ENCODE measurements at places on chromosomes 12 and 14. TPM values are rescaled to one million over a fixed set of nuclear protein-coding genes. Genes with fewer than 3 reads are reported as not detected.
A peak's percentile ranks its signal among the peaks of the same experiment; 100 is the strongest.

Gene HOXC12
- not detected for total RNA-seq

Gene HOXC13
- not detected for total RNA-seq

Gene CLEC9A
- total RNA-seq: 0.39 TPM

Gene ARHGEF40
- 40.8 TPM for total RNA-seq

Gene RBP5
- 2.0 TPM for total RNA-seq

Gene CLBA1
- 4.2 TPM for total RNA-seq

Gene FBXO34
- 76.2 TPM for total RNA-seq

Gene PUS7L
- total RNA-seq: 15.2 TPM

Gene STAC3
- total RNA-seq: 2.0 TPM

Gene CYP46A1
- 0.45 TPM for total RNA-seq

DNA sequence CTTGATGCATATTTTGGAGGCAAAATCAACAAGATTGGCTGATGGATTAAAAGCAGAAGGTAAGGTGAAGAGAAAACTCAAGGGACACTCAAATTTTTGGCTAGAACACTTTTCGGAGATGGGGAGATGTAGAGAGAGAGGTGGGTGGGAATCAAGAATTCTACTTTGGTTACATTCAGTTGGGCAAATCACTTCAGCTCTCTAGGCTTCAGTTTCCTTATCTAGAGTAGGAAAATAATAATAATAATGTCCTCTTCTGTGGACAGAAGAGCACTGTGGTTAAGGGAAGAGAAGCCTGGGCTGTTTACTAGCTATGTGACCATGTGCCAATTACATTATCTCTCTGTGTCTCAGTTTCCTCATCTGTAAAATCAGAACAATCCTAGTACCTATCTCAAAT is 23.4 kb upstream of the DHRS2 start:
- DNase-seq: no peak

GRCh38 chr12:59027199-59027598 is 106.9 kb upstream of the LRIG3 start:
- DNase-seq: no peak

GRCh38 chr14:68924186-68925158 is 54.6 kb downstream of the ACTN1 start:
- no peak for DNase-seq

- DNase-seq: peak; percentile 88
These were observed 815 bp downstream of the C1RL start for GRCh38 chr12:7108003-7108795.

DNA sequence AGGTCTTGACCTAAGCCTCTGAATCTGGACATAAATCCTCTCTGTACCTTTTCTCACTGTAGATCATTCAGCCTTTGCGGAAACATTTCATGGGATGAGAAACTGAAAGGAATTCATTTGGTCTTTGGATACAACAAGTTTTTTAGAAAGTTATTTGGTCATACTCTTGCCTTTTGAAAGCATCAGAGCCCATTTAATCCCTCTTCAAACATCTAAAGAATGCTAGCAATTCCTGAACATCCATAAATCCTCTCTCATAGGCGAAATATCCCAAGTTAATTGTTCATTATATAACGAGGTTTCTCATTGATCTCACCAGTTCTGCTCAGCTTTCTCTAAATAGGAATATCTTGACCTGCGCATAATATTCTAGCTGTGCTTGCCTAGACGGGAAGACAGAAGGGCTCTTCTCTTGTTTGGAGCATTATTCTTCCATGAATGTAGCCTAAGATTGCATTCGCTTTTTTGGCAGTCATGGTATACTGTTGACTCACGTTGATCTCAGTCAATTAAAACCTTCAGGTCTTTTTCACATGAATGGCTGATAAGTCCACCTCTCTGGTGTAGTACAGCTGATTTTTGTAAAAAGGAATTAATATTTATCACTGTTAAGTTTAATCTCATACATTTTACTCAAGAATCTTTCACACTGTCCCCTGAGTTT is 24.1 kb downstream of the NTN4 start:
- DNase-seq: no peak

- no peak for DNase-seq
These were observed 11.7 kb downstream of the SSH1 start for GRCh38 chr12:108845696-108846095.

DNA sequence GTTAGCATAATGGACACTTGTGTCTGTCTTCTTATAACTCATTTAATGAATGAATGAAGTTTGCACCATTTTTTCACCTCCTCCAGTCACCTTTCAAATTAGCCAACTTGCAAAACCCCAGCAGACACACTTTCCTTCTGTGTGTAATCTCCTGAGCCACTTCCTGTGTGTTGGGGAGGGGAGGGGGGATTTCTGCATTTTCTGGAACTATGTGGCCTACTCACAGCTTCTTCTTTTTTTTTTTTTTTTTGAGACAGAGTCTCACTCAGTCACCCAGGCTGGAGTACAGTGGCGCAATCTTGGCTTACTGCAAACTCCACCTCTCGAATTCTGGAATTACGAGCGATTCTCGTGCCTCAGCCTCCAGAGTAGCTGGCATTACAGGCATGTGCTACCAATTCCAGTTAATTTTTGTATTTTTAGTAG is 4.1 kb upstream of the SERPINA1 start:
- DNase-seq: no peak

DNA sequence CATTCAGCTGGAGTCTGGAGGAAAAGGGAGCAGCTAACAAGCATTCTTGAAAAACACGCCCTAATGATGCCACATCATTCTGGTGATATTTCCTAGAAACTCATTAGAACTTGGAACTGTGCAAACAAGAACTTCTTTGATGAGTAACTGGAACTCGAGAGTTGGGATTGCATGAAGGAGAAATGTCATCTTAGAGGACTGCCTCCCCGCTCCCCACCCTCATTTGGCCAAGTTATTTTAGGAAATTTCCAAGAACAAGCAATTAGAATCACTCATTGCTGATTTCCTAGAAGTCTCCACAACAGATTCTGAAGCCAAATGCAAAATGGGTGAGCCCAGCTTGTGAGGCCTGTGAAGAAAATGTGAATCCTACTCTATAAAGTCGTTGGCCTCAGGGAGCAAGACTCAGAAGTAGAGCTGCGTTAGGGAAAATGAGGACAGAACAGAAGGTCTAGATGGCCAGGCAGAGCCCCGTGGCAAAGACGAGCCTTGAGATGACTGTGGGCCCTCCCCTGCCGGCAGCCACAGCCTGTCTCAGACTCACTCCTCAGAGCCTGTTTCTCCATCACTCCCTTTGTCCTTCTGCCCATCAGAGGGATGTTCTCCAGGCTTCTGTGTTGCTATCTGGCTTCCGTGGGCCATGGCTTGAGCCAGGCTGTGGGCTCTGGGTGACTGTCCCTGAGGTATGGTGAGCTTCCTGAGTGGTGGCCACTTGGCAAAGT is 38.4 kb downstream of the RTL1 start:
- no peak for DNase-seq

DNA sequence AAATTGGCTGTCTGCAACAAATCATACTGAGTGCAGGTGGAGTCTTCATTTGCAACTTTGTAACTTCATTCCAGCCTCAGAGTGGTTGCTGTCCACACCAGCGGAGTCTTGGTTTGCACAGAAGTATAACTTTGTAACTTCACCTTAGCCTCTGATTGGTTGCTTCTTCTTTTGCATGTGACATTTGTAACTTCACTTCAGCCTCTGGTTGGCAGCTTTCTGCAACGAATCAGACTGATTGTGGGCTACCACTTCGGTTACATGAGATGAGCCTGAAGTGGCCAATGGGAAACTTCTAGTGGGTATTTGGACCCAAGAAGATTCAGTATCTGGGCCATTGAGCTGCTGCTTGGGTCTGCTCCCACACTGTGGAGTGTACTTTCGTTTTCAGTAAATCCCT is 17.8 kb downstream of the RASSF8 start:
- DNase-seq: no peak

DNA sequence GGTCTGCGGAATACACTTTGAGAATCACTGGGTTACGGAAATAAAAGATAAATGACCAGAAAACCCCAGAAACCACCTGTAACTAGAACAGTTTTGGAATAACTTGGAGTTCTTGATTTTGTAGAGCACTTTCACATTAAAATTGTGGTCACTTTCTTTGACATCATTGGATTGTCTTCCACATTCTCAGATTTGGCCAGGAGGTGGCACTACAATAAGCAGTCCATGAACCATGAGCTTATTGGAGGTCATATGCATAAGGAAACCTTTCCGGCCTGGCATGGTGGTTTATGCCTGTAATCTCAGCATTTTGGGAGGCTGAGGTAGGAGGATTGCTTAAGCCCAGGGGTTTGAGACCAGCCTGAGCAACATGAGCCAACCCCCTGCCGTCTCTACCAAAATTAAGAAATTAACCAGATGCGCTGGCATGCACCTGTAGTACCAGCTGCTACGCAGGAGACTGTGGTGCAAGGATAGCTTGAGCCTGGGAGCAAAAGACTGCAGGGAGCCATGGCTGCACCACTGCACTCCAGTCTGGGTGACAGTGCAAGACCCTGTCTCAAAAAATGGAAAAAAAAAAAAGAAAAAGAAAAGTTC is 107.7 kb upstream of the CAND1 start:
- peak; percentile 24 for DNase-seq

DNA sequence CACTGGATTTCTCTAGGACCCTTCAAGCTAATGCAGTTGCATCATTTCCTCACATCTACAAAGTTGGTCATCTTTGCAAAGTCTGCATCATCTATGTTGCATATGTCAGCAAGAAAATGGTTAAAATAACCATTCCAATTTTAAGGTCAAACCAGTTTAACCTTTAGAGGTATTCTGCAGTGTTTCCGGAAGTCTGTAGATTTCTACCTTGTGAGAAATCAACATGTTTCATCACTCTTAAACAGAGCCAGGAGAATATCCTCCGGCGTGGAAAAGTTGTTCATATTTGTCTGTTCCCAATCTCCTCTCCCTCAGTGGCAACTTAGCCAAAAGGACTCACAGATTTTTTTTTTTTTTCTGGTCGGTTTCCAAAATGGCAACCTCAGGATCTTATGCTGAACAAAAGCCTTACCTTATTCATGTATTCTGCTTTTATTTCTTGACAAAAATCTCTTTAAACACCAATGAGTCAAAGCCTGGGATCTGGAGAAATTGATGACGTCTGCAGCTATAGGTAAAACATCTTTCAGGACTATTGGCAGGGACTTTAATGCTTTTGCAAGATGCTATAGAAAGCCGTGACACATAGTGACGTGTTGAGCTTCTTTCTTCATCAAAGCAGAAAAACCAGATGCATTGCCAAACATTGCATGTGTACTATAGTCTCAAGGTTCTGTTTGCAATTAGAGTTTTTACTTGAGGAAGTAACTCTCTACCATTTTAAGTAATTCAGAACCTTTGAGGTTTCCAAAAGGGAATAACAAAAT is 16.0 kb upstream of the CDK17 start:
- DNase-seq: no peak

DNA sequence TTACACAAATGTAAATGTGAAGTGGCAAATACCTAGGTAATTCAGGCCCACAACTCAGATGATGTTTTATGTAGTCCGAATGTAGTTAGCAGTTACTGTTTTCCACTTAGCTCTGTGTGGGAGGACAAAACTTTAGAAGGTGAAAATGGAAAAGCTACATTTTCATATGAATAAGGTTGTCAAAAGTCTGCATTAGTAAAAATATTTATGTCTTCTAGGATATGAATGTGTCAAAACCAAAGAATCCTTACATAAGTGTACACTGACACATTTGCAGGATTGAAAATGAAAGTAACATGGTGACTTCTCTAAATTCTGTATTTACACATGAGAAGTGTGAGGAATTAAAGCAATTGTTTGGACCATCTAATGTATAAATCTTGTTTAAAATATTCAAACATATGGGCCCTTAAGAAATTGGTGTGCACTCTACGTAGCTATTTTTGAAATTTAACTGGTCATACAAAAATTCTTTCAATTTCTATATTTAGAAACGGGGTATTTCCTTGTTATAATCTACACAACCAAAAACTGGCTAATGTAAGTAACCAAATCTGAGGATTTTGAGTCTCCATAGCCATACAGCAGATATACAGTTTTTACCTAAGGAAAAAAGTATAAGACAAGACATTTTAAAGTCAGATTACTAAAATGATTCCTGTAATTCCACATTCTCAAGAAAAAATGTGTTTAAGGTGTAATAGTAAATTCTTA is 5.4 kb downstream of the CDKN1B start:
- DNase-seq: no peak

GRCh38 chr14:34365309-34365915 is 96.6 kb downstream of the SPTSSA start:
- no peak for DNase-seq

DNA sequence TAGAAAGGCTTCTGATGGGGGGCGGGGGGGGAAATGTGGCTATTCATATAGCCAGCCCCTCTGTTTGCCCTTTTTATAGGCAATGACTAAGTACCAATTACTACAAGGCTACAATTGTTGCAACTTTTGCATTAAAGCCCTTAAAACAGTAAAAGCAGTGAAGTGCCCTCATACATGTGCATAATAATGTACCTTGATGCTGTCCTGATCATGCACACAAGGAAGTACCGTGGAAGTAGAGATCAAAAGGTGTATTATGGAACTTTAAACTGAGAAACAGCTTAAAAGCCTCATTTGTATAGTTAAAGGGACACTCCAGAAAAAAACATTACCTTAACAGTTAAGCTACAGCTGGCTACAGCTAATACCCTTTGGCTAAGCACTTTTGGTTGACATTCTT is 111.8 kb downstream of the PLEKHG7 start:
- no peak for DNase-seq

DNA sequence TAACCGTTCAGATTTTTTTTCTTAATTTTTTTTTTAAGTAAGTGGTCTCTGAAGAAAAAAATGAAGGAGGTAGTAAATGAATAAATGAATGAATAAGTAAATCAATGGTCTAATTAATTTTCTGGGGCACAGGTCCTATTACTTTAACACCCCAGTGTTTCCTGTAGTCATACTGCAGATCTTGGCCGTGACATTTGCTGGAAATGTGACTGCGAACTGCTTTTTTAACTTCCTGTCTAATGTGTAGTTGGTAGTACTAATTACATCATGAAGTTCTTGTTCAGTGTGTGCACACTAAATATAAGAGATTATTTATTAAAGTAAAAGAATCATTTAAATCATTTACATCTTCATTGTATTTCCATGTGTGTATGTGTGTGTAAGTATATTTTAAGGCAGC is 45.4 kb downstream of the AEBP2 start:
- no peak for DNase-seq

DNA sequence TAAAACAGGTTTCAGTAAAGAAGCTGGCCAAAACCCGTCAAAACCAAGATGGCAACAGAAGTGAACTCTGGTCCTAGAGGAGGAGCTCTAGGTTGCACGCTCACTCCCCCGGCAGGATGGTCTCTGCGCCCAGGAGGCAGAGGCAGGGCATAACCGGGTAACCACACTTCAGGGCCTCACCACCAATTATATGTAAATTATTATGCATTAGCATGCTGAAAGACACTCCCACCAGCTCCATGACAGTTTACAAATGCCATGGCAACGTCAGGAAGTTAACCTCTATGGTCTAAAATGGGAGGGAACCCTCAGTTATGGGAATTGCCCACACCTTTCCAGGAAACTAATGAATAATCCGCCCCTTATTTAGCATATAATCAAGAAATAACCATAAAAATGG is 20.1 kb upstream of the SLC6A12 start:
- no peak for DNase-seq

DNA sequence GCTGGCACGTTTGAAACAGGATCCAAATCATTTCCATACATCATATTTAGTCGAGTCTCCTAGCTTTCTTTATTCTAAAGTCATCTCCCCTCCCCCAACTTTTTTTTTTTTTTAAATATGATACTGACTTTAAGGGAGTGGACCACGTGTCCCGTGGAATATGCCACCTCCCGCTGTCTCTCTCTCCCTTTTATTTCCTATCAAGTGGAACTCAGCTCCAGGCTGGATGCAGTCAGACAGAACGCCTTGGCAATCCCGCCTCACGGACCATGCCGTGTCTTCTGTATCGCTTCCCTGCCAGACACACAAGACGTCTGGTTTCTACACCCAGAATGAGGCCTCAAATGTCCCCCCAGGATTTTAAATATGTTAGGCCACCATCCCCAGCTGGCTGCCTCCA is 21.2 kb downstream of the BCL7A start:
- no peak for DNase-seq

Data from left colon (tissue), 2 donors.